ENCODE measurements at places on chromosomes 11 and 22. TPM values are rescaled to one million over a fixed set of nuclear protein-coding genes. Genes with fewer than 3 reads are reported as not detected.

The FAM181B gene
- total RNA-seq = 7.8 TPM

The DEFB131B gene
- not detected for total RNA-seq

The MOV10L1 gene
- total RNA-seq = 1.9 TPM

The OR5P2 gene
- total RNA-seq = not detected

The GPHA2 gene
- not detected for total RNA-seq

The SLC39A13 gene
- total RNA-seq = 11.6 TPM

The ACCSL gene
- total RNA-seq = not detected

The JAML gene
- 0.31 TPM for total RNA-seq

The OTOG gene
- 0.63 TPM for total RNA-seq

The PRSS23 gene
- total RNA-seq = 10.3 TPM

The THY1 gene
- total RNA-seq = 31.3 TPM

The SLC22A9 gene
- not detected for total RNA-seq

The CALCA gene
- not detected for total RNA-seq

The KCTD14 gene
- 1.3 TPM for total RNA-seq

The ARHGAP8 gene
- total RNA-seq = 4.7 TPM

The NLRP10 gene
- not detected for total RNA-seq

The OR4C16 gene
- total RNA-seq = not detected

The SLC43A3 gene
- total RNA-seq = 19.1 TPM

The GALR3 gene
- total RNA-seq = not detected

The APOBEC3G gene
- 1.6 TPM for total RNA-seq

The PHETA2 gene
- total RNA-seq = 2.8 TPM

The FLRT1 gene
- 11.9 TPM for total RNA-seq

The POGLUT3 gene
- total RNA-seq = 6.3 TPM

The PCF11 gene
- total RNA-seq = 100 TPM

The PLEKHA7 gene
- total RNA-seq = 18.5 TPM

The SPON1 gene
- total RNA-seq = 53.5 TPM

The TUB gene
- total RNA-seq = 90.8 TPM

The CDHR5 gene
- total RNA-seq = not detected

The CYP2D6 gene
- 7.2 TPM for total RNA-seq

The DDI1 gene
- total RNA-seq = not detected

The PGR gene
- total RNA-seq = not detected

The FXYD2 gene
- 3.4 TPM for total RNA-seq

The PRRG4 gene
- total RNA-seq = under 0.01 TPM

The CHRNA10 gene
- total RNA-seq = 2.8 TPM

The PYGM gene
- 0.63 TPM for total RNA-seq

The SHISAL1 gene
- 25.7 TPM for total RNA-seq

The GLYATL1 gene
- total RNA-seq = 0.94 TPM

The ASCC2 gene
- total RNA-seq = 45.7 TPM

The SCGB1D2 gene
- total RNA-seq = not detected

The LMNTD2 gene
- not detected for total RNA-seq

The FZD4 gene
- total RNA-seq = 29.1 TPM

The IGLL1 gene
- total RNA-seq = not detected
